Kasumi-1 (cell line): ENCODE measurements at places on chromosomes 4 and X.

GRCh38 chrX:3244203-3244743, 102.2 kb downstream of the MXRA5 start:
- no peak for DNase-seq

DNA sequence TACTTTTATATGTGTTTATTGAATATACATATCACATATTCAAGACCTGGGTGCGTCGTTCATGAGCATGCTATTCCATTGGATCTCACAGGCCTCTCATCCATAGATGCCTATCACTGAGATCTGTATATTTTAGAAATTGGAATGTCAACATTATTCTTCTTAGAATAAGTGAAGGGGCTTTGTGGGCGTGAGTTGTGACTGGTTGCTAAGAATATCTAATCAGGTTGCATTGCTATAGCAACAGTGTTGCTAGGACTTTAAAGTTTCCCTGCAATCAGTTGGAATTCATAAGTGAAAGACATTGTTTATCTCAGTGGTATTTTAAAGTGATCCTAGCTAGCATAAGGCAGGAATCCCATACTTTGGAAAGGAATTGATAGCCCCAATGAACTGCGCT, 36.7 kb upstream of the ANK2 start:
- DNase-seq, result no peak

DNA sequence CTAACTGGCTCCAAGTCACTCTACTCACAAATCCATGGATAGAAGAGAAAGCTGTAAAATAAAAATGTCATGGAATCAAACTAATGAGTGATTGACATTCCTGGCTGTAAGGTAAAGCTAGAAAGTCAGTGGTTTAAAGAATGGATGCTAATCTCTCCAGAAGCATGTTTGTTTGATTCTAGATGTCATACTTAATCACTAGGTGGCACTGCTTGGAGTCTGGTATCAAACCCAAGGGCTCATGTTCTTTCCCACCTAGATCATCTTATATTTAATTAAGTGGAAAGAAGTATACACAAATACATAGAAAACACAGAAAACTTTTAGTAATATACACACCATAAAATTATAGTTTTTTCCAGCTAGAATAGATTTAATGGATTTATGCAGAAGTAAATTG, 2666.6 kb downstream of the PCDH7 start:
- DNase-seq, result peak; percentile 33

DNA sequence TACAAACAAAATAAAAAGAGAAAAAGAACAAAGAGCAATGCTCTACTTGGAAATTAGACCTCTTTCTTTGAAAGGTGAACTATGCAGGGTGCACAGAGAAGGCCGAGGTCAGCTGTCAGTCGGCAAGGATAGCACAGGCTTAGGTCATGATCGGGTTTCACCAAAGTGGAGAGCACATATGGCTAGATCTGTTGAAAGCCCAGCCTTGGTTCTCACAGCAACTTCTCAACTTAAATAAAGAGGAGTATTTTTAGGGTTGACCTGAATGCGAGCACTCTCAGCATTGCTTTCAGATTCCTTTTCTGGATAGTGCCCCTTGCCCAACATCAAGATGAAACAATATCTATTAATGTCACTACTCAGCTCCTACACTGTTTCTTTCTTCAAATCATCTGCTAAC, 122.9 kb upstream of the GPC4 start:
- DNase-seq, result no peak

DNA sequence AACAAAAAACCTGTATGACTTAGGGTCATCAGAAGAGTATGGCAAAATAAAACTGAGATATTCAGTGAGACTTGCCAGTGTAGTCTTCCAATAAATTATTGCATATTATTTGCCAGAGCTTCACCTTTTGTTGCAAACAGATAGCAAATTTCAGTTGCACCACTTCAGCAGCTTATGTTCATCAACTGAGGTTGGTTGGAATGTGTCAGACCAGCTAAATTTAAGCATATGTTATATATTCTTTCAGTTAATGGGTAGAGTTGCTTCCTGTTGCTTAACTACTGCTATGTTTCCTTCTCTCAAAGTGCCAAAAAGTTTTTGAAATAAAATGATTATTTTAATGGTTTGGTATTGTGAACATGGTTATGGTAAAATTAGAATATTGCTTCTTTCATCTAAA, 61.5 kb downstream of the GALNT7 start:
- peak; percentile 26 for DNase-seq
